ENCODE measurements at places on chromosomes 1 and 21.

- no peak for DNase-seq
These were observed 776 bp upstream of the TNFRSF9 start for GRCh38 chr1:7941437-7941793.

DNA sequence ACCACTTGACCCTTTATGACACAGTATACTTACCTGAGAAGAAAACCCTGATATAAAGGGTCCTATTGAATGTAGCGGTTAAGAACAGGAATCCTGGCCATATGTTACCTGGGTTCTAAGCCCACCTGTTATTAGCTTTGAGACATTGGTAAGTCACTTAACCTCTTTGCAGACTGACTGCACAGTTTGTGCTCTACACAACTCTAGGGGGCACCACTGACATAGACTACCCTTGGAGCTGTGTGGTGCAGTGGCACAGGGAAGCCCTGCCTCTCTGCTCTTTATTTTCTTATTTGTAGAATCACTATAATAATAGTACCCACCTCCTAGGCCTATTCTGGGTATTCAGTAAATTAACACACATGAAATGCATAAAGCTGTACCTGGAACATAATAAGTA, 165.6 kb downstream of the C1orf94 start:
- no peak for DNase-seq

- no peak for DNase-seq
These were observed 63.7 kb downstream of the ACOT7 start for GRCh38 chr1:6329851-6330250.

GRCh38 chr1:248703674-248704073, 1.1 kb upstream of the OR14I1 start:
- no peak for DNase-seq

DNA sequence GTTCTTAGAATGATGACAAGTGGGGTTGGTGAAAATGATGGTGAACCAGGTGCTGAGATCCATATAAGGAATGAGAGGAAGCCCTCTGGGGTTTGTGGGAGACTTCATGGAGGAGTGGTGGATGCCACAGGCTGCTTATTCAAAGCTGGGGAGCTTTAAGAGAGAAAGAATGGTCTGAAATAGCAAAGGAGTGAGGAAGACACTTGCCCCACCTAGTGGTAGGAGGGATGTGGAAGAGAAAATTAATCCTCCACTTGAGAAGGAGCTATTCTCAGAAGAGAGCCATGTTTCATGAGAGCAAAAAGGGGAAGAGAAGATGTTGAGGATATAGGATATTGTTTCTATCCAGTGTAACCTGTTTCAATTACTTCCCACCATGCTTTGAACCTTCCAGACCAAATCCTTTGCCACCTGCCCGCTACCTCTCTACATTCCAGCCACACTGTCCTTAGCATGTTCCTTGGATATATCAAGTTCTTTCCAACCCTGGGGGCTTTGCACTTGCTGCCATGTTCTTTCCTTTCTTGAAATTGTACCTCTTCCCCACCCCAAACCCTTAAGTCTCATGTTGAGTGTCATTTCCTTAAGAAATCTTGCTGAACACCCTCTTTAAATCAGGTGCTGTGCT, 19.6 kb upstream of the ZNF648 start:
- no peak for DNase-seq

DNA sequence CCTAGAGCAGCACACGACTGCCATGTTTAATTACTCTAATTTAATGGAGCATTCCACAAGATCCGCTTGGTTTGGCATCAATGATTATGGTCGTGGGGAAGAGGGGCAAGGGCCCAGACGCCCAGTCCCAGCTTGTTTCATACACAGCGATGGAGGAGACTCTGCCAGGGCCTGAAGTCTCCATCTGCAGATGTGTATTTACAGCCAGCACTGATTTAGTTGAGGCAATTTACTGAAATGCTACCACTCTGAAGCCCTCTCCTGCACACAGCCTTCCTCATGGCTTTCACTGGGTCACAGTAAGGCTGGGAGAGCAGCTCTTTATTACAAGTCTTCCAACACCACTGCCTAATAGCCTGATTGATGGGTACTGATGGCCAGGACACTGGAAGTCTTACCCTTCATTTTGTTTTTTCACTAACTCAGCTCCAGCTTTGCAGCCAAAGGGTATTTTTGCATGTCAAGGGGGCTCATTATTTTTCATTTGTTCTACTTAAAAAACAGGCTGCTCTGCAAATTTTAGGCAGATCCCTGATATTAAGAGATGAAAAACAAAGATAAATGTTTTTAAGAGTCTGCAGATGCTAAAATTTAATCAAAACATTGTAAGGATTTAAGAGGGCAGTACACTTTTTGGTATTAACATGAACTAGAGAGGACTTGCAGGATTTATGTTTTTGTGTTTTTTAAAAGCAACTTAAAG, 236.3 kb downstream of the SIPA1L2 start:
- no peak for DNase-seq

Data from activated T-helper 1 cell treated with Interleukin-2 at 50 U/mL for 16 hours (primary cell).